SJCRH30 (cell line): ENCODE measurements at places on chromosomes 13 and 19.

GRCh38 chr13:86945584-86945983, 725.6 kb upstream of the SLITRK5 start:
- no peak for DNase-seq

GRCh38 chr19:862581-863314, 3.3 kb downstream of the CFD start:
- peak; percentile 42 for DNase-seq

GRCh38 chr13:45295536-45295935, 45.4 kb downstream of the TPT1 start:
- peak; percentile 80 for DNase-seq

DNA sequence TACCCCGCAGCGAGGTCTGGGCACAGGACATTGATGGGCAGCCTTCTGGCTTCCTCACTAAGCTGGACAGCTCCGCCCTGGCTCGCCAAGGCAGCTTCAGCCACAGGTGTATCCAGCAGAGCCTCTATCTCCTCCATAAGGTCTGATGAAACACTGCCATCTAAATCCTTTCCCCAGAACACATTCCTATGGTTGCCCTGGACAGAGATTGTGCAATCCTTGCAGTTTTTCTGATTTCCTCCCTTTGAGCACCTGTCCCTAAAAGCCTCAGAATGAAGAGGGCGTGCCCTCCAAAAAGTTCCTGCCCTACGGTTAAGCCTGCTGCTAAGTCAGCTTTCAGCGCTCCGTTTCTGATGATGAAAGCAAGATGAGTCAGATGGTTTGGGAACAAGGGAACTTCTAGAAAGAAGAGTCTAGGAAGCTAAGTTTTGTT, 21.0 kb downstream of the CLEC4M start:
- DNase-seq: peak; percentile 13

DNA sequence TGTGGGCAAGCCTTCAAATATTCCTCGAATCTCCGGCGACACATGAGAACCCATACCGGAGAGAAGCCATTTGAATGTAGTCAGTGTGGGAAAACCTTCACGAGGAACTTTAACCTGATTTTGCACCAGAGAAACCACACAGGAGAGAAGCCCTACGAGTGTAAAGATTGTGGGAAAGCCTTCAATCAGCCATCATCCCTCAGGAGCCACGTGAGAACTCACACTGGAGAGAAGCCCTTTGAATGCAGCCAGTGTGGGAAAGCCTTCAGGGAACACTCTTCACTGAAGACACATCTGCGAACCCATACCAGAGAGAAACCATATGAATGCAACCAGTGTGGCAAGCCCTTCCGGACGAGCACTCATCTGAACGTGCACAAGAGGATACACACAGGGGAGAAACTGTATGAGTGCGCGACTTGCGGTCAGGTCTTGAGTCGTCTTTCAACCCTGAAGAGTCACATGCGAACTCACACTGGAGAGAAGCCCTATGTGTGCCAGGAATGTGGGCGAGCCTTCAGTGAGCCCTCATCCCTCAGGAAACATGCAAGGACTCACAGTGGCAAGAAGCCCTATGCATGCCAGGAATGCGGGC, 28.8 kb downstream of the ZNF333 start:
- no peak for DNase-seq
